H9 (cell line): ENCODE measurements at places on chromosomes 7 and 10.

DNA sequence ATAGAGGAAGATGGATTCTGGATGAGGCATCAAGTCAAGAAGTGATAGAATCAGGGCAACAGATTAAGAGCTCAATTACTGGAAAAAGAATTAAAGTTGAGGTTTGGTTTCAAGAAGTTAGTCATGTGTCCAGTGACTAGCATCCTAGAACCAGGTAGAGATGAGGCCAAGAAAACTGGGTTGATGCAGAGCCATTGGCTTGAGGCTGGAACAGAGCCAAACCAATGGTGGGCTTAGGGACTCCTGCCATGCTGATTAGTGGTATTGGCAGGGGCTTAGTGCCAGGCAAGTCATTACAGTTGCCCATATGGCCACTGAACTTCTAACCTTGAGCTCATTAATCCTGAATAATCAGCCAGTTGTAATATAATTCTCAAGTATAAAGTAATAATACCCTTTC, 18.5 kb downstream of the ZNF277 start:
- DNase-seq: no peak

- DNase-seq: no peak
Observed at GRCh38 chr7:88106434-88106833, 113.4 kb downstream of the SRI start.

DNA sequence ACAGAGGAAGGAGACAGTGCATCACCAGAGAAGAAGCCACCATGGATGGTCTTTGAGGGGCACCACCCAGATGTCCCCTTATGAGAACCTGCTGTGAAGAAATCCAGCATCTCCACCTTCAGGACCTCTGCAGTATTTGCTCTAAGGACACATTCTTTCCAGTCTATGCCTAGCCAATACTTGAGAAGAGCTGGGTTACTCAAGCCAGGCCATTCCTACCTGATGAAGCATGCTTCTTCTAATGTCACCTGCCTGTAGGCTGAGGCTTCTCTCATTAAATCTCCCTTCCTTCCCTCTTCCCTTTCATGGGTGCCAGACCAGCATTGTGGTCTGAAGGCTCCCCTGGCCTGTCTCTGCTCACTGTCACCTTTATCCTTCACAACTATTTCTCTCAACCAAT, 654.5 kb upstream of the AUTS2 start:
- DNase-seq: no peak

DNA sequence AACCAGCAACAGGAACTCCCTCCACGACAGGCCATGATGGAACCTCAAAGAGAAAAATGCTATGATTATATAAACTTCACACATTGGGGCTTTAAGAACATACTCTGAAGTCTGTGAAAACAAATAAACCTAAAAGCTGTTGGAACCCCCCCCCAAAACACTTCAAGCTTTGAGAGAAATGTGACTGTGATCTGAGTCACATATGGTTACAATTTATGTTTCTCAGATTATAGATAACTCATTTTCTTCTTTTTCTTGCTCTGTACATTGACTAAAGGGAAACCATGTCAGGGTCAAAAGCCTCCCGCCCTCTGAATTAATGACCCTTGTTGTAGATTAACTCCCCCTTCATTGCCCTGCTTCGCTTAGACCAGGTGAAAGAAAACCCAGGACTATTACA, 15.8 kb downstream of the VOPP1 start:
- no peak for DNase-seq

DNA sequence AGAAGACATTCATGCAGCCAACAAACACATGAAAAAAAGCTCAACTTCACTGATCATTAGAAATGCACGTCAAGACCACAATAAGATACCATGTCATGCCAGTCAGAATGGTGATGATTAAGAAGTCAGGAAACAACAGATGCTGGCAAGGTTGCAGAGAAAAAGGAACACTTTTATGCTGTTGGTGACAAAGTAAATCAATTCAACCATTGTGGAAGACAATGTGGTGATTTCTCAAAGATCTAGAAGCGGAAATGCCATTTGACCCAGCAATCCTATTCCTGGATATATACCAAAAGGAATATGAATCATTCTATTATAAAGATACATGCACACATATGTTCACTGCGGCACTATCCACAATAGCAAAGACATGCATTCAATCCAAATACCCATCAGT, 77.6 kb downstream of the C10orf90 start:
- DNase-seq: no peak

DNA sequence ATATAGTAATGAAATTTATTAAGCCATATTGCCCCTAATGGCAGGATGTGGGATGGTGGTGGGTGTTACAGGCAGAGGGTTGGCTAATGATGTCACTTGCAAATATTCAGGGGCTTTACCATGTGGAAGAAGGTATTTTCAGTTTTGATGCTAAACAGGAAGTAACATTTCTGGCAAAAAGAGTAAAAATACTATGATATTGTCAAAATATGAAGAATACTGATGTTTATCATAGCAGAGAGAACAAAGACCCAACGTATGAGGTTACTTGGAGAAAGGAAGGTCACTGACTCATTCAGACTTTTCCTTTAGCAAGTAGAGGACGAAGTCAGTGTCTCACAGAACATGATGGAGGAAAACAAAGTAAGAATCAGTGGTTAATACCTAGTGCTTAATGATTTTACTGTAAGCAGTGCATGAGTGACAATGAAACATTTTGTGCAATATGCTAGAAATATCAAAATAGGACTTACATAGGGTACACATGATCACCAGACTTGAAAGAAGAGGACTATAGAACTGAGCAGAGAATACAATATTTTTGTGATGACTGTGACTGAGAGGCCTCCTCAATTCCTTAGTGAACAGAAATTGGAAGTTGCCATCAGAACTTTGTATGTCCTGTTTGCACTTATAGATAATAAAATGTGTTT, 89.7 kb upstream of the STEAP4 start:
- no peak for DNase-seq

- no peak for DNase-seq
Observed at GRCh38 chr7:93337052-93337451, 104.9 kb downstream of the VPS50 start.

GRCh38 chr7:158077934-158078910, 509.4 kb downstream of the PTPRN2 start:
- no peak for DNase-seq

DNA sequence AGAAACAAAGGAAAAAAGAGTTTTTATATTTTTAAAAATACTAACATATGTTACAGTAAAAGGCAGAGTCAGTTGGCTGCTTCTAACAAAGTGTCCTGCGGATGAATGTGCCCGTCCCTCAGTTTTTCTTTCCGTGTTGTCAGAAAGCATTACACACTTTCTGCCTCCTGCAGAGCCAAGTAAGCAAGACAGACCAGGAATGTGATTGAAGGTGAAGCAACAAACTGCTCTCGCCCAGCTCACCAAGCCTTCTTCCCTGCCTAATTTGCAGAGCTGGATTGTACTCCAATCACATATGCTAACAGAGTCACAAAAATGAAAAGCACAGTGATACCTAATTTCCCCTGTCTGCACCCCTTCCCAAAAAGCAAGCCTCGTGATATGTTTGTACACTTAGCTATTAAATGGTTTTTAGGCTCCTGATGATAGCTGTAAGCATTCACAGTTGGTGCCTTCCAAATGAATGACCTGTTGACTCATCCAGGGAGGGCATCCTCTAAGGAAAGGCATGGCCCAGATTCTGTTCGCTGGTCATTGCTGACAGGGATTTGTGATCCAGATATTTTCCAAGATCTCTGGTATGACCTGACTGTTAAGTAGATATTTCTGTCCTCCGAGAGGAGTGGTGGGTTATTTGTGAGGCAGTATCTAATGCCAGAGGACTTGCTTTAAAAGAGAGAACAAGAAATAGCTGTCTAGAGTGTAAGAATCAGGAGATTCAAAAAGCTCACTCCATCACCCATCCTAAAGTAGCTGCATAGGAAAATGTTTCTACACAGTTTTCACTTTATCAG, 187.3 kb upstream of the PLXDC2 start:
- no peak for DNase-seq

- no peak for DNase-seq
Observed at GRCh38 chr7:92295391-92295790, 49.6 kb downstream of the ANKIB1 start.

DNA sequence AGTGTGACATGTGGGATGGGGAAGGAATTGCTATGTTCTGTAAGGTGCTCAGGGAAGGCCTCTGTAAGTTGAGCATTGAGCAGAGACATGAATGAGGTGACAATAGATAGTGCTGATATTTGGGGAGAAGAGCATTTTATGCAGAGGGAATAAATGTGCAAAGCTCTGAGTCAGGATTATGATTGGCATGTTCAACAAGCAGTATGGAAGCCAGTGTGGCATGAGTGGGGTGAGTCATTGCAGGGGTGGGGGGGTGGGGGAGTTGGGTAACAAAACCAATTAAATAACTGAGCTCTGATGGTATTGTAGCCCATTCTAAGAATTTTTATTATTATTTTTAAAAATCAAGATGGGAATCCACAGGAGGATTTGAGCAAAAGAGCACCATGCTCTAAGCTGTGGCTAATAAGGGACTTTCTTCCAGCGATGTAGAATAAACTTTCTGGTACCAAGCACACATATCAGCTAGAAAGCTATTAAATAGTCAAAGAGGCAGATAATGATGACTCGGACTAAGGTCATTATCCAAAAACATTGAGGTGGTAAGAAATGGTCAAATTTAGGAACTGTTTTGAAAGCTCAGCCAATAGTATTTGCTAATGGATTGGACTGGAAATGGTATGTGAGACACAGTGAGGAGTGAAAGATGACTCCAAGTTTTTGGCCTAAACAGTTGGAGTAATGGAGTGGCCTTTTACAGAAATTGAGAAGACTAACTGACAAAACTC, 96.4 kb downstream of the PRKG1 start:
- DNase-seq: no peak

- peak; percentile 43 for DNase-seq
Observed at GRCh38 chr10:81081887-81082620, 544.4 kb downstream of the SH2D4B start.

- DNase-seq: no peak
Observed at GRCh38 chr7:132756484-132756990, 180.3 kb upstream of the PLXNA4 start.
